ENCODE measurements at places on chromosomes 5 and 9.

DNA sequence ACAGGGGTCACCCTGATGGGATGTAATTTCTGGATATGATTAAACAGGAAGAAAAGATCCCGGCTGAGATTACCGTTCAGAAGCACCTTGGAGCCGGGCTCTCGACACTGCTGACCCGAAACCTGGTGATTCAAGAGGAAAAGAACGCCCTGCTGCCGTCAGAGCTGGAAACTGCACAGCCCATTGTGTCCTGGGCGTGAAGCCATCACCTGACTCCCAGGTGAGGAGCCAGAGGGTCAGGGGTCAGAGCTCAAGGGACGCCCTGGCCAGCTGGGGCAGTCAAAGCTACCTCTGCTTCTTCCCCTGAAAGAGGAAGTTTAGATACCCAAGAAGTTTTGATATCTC is 17.8 kb upstream of the SLC12A7 start:
- no peak for DNase-seq

- DNase-seq, result no peak
These were observed 170.2 kb downstream of the TRIM32 start for GRCh38 chr9:116857321-116857720.

DNA sequence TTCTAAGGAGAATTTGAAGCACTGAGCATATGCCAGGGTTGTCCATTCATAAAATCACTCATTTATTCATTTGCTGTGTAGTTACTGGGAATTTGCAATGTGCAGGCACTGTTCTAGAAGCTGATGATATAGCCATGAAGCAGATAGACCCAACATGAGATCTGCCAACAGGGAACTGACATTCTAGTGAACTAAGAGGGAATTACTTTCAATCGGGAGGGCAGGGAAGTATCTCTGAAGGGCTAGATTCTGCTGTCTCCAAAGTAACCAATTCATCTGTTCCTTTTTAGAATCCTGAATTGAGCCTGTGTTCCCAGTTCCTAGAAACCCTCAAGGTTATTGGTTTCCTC is 11.4 kb upstream of the ARHGAP26 start:
- no peak for DNase-seq

GRCh38 chr9:86352440-86353077 is 1.7 kb downstream of the TUT7 start:
- no peak for DNase-seq

- no peak for DNase-seq
These were observed 87.6 kb downstream of the CARTPT start for GRCh38 chr5:71806711-71807110.

DNA sequence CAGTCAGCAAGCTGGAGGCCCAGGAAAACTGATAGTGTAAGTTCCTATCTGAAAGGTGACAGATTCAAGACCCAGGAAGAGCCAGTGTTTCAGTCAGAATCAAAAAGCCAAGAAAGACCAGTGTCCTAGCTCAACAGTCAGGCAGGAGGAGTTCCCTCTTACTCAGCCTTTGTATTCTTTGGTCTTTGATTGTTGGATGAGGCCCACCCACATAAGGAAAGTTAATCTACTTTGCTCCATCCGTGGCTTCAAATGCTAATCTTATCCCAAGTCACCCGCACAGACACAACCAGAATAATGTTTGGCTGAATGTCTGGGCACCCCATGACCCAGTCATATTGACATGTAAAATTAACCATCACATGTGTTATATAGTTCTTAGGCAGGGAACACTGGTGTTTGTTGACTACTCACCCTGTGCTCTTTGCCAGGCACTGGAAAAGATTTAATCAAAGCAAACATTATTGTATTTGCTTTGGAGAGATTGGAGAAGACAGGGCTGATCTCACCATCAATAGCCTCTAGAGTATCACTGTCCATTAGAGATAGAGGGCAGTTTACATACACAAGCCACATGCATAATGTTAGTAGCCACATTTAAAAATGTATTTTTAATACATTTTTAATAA is 96.3 kb upstream of the KCNN2 start:
- no peak for DNase-seq

DNA sequence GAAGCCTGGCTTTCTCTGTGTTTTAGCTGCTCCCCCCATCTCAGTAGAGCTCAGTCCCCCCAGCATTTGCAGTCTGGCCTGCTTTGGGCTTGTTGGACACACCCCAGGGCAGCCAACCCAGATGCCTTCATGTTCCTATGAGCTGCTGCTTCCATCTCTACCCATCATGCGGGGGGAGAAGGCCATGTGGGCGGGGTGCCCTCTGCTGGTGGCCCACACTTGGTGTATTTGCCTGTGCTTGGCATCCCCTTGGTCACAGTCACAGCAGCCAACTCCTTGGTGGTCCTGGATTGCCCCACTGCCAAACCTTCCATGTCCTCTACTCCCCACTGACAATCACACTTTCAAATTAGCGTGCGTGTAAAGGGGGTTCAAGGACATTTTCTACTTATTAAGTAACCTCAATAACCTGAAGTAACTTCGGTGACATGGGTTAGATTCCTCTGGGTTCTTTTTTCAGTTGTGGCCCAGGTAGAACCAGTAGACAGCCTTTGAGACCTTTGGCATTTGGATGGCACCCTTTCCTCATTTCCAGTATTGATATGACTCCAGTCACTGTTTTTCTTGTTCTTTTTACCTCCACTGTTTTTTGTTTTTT is 42.8 kb downstream of the SNX30 start:
- DNase-seq, result peak; percentile 54

DNA sequence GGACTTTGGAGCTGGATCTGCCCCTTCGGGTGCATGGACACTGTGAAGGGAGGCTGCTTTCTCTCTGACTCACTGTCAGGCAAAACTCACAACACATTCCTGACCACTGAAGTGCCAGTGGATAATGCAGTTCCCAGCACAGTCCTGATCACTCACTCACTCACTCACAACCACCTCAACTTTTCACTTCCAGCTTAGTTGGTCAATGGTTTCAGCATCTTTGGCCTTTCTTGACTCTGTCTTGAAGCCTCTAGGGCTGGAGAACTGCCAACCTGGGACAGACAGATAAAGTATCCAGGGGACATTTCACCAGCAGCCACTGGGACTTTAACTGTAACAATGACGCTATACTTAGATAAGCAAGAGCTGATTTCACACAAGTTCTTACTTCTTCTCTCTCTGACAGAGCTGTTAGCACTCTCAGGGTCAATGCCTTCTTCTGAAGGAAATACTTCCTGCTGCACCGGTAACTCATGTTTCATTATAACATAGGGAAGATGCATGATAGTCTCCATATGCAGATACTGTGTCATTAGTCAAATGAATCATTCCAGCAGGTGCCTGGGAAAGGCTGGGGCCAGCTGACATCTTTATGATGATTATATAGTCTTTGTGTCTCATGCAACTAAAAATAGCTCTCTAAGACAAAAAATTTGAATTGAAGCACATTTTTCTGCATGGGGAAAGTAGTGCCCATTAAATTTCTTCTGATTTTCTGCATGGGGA is 499.0 kb downstream of the SEMA5A start:
- DNase-seq, result no peak

GRCh38 chr5:88377240-88377639 is 108.6 kb upstream of the TMEM161B start:
- DNase-seq, result no peak

- peak; percentile 42 for DNase-seq
These were observed 6.6 kb upstream of the OTULINL start for GRCh38 chr5:14574891-14575508.

DNA sequence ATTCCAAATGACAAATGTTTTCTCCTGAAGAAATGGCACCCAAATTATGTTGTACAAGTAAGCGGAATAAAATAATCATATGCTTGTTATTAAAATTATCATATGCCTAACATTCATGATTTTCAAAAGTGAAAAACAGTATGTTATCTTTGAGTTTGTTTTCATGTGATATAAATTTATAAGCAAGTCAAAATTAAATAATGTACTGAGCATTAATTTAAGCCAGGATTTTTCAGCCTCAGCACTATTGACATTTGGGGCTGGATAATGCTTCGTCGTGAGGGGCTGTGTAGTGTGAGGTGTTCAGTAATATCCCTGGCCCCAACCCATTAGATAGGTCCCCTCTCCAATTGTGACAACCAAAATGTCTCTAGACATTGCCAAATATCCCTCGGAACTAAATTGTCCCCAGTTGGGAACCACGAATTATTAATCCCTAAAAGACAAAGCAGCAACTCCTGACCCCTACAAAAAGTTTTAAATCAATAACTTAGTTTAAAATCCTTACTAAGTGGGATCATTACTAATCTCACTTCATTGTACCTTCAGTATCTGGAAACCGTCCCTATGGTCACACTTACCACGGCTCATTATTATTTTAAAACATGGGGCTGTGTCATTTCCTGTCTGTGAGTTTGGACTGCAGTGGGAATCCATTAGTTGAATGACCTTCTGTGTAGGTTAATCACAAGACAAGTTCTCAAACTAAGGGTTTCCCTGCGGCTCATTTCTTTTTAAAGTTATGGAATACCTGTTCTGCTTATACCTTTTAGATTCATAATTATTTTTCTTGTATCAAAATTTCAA is 1.3 kb upstream of the NNT start:
- DNase-seq, result no peak

GRCh38 chr5:124301850-124302249 is 444.6 kb downstream of the ZNF608 start:
- DNase-seq, result no peak

- DNase-seq, result no peak
These were observed 313.1 kb upstream of the PUM3 start for GRCh38 chr9:3157011-3157410.

Measured in left ventricle myocardium inferior (tissue), 1 donor.